ENCODE measurements at places on chromosomes 3 and 15.

DNA sequence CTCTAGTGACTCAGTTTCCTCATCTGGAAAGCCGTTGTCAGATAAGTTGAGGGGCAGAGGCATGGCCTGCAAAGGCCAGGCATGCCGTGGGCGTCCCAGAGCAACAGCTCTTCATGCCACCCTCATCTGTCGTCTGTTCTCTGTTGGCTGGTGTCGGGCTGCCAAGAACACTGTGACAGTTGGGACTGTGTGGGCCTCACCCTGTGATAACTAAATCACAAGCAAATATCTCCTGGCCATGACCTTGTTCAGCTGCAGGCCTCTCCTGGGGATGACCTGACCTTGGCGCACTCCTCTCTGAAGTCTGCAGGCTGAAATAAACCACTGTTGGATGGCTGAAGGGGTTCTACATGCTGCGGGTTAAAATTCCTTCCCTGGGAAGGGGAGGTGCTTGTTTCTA is 145.9 kb downstream of the SHQ1 start:
- DNase-seq, result no peak

DNA sequence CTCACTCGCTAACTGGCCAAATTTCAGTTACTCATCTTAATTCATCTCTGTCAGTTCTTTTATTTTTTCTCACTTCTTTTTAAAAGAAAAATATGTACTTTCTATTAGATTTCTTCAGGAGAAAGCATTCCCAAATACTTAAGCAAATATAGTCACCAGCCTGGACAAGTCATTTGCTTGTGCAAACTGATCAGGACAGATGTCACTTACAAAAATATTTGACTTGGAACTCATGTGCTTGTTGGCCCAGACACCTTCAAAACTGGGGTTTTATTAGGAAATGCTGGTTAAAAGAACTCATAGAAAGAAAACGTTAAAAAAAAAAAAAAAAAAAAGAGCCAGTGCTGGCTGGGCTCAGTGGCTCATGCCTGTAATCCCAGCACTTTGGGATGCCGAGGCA is 31.3 kb upstream of the FOXP1 start:
- DNase-seq, result no peak

DNA sequence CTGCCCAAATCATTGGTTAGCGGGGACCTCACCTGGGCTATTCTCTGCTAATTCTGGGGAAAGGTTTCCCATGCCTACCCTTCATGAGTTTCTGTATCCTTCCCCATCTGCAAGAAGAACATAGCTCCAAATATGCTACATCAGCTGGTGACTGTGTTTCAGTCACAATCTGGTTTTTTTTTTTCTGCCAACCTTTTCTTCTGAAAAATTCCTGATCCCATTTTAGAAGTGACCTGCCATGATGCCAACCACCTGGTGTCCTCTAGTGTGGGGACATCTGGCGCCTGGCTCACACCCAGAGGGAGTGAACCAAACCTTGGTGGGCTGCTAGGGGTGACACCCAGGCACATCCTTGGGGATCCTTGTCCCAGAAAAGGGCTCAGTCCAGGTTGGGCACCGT is 76.1 kb downstream of the CHRD start:
- DNase-seq, result no peak

DNA sequence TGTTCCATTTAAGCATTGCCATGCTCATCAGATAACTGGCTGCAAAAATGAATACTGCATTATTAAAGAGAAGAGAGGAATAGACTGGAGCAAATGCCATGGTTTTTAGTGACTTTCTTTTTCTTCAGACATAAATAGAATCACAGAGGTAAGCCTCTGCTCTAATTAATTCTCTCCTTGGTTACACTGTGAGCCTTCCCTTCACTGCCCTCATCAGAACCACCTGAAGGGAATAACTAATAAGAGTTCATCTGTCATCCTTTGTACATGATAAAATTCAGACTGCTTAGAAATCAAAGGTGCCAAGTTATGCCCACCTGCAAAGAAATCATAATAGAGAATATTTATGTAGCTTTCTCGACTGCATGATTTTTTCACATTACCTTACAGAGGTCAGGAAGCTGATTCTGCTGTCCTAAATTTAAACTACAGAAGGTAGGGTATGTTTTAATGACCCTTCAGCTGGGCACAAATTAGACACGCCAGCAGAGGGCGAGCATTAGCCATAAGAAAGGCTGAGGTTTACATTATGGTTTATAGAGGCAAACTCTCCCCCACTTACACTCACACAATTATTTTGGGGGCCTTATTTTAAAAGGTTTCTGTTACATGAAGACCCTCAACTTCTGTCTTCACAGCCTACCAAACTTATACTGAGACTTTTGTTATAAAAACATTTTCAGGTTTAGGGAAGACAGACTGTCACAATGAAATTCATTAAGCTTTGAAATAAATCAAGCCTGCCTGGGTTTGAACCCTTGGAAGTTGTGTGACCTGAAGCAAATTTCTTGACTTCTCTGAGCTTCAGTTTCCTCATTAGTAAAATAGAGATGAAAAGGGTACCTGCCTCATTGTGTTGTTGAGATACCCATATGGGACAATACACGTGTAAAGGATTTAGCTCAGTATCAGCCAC is 15.3 kb upstream of the UNC13C start:
- peak; percentile 73 for DNase-seq

GRCh38 chr15:37099319-37100108 is 835 bp downstream of the MEIS2 start:
- peak; percentile 61 for DNase-seq

GRCh38 chr3:17221529-17221928 is 336.8 kb downstream of the PLCL2 start:
- no peak for DNase-seq

DNA sequence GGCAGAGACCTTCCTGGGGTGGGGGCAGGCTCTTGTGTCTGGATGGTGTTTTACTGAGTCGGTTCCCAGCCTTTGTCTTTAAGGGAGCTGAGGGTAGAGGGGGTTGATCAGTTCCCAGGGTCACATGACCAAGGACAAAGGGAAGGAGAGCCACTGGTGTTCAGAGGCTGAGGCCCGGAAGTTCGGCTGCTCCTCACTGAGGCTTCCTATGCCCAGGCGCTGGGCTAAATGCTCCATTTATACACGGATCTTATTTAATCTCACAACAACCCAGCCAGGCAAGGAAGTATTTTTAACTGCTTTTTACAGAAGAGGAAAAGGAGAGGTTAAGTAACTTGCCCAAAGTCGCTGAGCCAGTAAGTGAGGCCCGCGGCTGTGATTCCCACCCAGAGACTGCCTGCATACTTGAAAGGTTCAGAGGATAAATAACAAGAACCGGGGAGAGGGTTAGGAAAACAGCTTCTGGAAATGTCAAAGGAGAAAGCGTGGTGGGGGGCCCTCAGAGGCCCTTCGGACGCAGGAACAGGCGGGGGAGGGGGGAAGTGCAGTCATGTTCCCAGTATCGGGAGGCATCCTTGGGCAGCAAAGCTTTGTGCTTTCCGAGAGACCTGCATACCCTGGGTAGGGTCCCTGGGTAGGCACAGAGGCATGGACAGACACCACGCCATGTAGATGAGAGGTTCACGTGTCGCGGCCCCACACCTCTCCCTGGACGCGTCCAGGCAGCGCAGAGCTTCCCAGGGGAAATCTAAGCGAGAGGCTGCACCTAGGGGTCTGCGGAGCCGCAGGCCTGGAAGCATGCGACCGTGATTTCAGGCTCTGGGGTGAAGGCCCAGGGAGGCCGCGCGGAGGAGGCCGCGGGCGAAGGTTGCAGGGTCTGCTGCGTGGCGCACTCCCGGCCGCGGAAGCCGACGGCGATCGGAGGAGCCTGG is 21.3 kb downstream of the EPHB3 start:
- DNase-seq, result no peak

GRCh38 chr3:49509028-49509561 is 39.0 kb downstream of the DAG1 start:
- no peak for DNase-seq

- DNase-seq, result peak; percentile 84
Measured at GRCh38 chr3:137032465-137033120, 74.8 kb downstream of the IL20RB start.

DNA sequence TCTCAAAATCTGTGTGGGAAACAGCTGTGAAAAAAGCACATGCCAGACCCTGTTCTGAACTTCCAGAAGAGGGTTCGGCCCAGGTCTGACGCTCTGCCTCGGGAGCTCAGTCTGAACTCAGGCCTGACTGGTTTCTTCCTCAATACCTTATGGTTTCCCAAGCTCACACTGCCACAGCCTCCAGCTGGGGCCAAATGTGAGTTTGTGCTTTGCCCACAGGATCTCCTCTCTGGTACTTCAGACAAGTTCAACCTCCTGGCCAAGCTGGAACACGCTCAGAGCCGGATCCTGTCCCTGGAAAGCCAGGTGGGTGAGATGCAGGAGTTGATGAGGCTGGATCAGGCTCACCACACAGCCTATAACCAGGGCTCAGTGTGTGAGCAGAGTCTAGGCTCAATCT is 33.8 kb downstream of the CYP11A1 start:
- no peak for DNase-seq

DNA sequence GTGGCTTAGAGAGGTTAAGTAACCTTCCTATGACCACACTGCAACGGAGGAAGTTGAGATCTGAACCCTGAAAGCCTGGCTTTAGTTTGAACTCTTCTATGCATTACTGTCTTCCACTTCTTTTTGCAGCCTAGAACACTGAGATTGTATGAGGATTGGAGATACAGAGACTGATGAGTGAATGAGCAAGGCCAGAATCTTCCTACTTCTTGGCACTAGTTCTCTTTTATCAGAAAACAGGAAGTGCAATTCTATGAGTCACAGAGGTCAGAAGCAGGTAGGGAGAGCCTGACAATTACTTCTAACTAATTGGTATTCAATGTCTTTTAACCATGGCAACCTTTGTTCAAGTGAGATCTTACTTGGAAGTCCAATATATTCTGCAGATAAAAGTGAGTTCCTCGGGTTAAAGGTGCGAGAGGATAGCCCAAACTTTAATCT is 219.0 kb downstream of the SHQ1 start:
- DNase-seq, result peak; percentile 50

DNA sequence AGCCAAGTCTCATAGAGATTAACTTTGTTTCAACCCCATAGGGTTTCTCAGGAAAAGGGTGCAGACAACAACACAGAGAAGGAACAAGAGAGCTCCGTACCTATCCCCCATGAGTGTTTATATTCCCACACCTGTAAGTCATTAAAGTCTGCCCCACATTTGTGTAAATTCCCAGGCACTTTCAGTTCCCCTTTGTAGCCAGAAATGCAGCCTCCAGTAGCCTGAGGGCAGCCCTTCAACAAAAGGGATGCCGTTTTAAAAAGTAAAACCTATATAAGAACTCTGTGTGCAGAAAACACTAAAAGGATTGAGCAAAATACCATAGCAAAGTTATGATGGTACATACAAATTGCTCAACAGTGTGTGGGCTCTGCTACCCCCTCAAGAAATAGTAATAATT is 59.7 kb upstream of the TMEM108 start:
- peak; percentile 63 for DNase-seq

DNA sequence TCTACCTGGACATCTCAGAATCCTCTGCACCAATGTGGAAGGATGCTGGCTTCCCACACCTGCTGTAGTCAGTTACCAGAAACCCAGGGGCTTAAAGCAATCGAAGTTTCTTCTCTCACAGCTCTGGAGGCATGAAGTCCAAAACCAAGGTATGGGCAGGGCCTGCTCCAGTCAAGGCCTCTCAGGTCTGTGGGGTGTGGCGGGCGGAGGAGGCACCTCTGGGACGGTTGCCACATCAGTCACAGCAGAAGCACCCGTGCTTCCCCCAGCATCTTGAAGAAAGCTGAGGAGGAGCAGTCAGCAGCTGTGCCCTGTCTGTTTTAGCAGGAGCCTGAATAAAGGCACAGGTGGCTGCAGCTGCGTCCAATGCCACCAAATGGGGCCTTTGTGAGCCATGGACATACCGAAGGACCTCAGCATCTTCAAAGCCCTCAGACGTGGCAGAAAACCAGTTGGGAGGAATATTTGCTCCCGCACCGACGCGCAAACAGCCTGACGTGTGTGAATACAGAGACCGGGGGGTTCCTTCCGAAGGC is 68.9 kb downstream of the TFRC start:
- peak; percentile 46 for DNase-seq
